ENCODE measurements at places on chromosomes 2 and 18.

DNA sequence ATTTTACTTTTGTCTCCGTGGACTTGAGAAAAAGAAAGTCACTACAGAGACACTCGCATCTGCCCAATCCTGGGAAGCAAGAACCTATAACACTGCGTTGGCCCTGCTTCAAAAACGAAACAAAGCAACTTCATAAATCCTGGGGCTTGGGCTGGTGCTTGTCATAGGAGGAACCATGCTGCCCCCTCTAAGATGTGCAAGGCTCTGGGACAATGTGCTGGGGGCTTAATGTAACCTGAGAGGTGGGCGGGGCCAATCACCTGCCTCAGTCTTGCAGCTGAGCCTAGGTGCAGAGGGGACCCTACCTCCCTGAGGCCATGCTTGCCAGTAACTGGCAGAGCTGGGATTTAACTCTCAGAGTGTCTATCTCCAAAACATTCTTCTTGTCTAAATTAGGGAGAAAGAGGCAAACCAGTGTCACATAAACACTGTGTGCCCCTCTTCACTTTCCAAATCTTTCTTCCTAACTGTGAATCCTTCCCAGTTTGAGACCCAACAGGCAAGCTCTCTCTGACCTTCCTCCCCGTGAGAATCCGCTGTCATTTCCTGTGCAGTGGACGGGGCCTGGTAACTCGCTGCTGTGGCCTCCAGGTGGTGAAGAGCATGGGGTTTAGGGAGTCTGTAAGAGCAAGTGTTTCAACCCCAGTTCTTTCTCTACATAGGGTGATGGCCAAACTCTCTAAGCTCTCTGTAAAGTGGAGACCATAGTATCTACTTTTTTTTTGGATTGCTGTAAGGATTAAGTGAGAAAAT lies 115.1 kb downstream of the ACKR3 start:
- DNase-seq, result no peak

DNA sequence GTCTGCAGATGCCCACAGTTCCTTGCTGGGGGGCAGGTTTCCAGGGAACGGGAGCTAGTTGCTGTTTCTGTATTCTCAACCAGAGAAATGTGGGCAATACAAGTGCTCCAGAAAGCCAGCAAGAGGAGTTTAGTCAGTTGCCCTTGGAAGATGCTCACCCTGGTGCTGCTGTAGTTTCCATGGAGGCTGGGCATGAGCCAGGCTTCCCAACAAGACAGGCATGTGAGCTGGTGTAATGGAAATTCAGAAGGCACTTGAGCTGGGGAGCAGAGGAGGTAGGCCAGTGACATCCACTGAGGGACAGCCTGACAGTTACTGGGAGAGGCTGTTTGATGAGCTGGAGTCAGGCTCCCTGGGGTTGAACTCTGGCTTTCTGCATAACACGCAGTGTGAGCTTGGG lies 7.7 kb downstream of the HK2 start:
- DNase-seq, result no peak

DNA sequence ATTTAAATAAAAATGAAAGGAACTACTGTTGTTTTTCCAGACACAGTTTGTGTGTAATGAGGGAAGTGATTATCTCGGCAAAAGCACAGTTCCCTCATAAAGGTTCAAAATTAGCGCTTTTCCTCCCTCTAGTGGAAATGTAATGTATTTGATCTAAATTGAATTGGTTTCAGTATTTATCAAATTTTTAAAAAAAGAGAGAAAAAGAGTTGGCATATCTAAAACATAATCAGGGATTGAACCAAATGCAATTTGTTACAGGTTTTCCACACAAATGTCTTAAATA lies 37.5 kb downstream of the CMPK2 start:
- peak; percentile 43 for DNase-seq

- DNase-seq, result no peak
Measured at GRCh38 chr2:79855264-79856006, 342.6 kb downstream of the CTNNA2 start.

- no peak for DNase-seq
Measured at GRCh38 chr2:235498541-235498940, 4.7 kb downstream of the AGAP1 start.

- DNase-seq, result no peak
Measured at GRCh38 chr2:74740741-74741431, 86.8 kb downstream of the SEMA4F start.

DNA sequence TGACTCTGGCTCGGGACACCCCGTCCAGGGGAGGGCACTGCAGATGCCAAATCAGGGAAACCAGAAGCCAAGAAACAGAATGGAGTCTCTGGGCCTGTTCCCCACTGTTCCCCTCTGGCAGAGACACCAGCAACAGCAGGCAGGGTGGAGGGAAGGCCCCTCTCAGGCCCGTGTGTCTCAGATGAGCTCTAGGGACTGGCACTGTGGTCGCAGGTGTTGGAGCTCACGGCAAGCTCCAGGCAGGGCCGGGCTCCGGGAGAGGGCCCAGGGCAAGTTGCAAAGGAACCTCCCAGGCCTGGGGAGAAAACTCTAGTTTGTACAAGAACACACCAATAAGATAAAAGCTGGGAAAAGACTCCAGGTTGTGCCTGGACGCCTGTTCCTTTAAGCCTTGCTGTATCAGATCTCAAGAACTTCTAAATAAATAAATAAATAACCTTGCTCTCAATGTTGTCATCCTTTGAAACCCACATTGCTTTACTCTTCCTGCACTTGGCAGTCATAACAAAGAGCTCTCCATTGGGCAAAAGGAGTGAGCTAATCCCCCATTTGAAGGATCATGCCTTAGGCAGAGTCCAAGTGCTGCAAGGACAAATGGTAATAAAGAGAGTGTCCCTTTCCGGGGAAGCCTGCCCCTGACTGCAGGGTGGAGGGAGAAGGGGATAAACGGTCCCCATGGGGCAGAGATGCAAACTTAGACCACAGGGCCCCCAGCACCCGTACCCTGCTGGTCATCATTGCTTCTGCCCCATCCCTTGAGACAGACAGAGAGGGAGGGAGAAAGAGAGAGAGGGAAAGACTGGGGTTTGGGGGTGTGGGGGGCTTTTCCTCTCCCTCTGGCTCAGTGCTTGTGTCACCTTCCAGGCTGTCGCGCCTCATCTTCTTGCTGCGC lies 33.3 kb downstream of the CNGA3 start:
- DNase-seq, result no peak

DNA sequence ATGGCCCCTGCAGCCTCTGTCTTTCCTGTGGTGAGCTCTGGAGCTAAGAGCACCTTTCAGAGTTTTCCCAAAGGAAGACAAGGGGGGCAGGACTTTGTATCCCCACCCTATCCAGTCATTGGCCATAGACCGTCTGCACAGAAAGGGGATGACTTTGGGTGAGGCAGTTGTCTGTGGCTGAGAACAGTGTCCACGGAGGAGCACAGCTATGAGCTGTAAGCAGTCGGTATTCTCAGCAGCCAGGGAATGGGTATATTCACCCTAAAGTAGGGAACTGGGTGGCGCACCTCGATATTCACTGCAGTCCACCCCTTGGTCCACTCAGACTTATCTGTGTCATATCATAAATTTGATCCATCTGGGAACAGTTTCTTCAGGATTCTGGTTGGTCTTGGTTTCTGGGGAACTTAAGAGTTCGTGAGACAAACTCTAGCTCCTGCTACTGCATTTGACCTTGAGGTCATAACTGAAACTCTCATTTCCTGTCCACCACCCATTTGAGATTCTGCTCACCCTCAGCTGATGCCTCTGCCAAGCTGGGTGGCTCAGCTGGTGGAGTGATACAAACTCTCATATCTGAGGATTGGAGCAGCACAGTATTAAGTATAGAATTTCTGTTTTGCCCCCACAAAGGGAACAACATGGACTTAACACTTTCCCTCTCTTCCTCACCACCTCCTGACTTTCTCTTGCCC lies 45.2 kb upstream of the SCG2 start:
- DNase-seq, result no peak

- no peak for DNase-seq
Measured at GRCh38 chr2:208315081-208315788, 49.2 kb downstream of the PIKFYVE start.

GRCh38 chr18:67417864-67418523 lies 98.5 kb downstream of the DSEL start:
- no peak for DNase-seq

DNA sequence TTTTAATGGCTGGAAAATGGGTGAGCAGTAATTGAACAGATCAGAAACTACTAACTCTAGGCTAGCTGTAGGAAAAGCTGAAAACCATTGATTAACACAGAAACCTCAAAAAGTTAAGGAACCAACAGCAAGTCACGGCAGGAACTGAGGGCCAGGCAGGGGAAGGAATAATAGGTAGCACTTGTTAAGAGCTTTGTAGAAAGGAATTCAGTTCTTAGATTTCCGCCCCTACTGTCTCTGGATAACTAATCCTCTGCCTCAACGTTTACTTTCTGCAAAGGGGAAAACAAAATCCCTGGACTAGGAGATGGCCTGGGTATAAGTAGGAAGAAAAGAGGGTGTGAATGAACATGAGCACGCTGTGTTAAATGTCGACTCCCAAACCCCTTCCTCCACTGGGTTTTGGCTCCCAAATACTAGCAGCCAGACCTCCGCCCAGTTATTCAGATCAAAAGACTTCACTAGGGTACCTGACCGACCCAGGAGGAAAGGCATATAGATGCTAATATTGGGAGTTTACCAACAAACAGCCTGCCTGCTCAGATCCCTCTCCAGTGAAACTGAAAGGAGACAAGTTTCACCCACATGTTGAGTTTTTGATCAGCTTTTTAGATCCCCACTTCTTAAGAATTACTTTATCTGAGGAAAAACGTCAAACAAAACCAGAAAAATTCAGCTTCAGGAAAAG lies 12.4 kb downstream of the SMAD2 start:
- no peak for DNase-seq

- no peak for DNase-seq
Measured at GRCh38 chr2:157751462-157752058, 122.9 kb upstream of the ACVR1C start.

GRCh38 chr2:199457147-199458008 lies at the start of gene SATB2:
Gene SATB2, minus strand, starts transcription at chr2:199457939. Its CDS starts 1,902 bp downstream, at chr2:199456037.
- DNase-seq, result peak; percentile 22

GRCh38 chr2:95238131-95238530 lies 30.8 kb downstream of the ZNF892 start:
- DNase-seq, result no peak

GRCh38 chr2:12980817-12981216 lies 264.1 kb downstream of the TRIB2 start:
- DNase-seq, result no peak

DNA sequence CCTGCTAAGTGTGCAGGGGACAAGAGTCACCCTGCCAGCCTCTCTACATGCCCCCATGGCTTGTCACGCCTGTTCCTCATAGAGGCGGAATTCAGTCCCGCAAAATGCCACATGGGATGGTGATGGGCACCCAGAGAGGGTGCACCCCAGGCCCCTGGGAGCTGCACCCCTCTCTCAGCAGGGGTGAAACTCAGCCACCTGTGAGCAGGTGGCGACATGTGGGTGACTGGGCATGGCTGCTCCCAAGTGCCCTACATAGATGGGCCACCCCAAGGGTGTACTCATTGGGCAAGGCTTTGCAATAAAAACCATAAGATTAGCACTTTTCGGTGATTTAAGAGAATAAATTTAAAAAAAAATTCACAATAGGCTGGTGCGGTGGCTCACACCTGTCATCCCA lies 6.3 kb downstream of the HS6ST1 start:
- DNase-seq, result no peak

DNA sequence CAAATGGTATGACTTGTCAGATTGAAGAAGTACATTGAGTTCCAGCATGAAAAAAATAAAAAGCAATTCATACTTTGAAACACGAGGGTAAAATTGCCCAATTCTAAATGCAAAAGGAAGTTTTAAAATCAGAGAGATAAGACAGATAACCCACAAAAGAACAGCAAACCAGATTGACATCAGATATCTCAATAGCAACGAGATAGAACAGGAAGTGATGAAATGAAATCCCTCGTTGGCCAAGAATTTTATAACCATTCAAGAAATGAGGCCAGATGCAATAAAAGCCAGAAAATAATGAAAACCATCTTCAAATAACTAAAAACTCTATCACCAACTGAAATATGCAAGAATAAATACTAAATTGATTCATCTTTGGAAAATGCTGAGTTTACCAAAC lies 172.8 kb downstream of the CD226 start:
- DNase-seq, result no peak

DNA sequence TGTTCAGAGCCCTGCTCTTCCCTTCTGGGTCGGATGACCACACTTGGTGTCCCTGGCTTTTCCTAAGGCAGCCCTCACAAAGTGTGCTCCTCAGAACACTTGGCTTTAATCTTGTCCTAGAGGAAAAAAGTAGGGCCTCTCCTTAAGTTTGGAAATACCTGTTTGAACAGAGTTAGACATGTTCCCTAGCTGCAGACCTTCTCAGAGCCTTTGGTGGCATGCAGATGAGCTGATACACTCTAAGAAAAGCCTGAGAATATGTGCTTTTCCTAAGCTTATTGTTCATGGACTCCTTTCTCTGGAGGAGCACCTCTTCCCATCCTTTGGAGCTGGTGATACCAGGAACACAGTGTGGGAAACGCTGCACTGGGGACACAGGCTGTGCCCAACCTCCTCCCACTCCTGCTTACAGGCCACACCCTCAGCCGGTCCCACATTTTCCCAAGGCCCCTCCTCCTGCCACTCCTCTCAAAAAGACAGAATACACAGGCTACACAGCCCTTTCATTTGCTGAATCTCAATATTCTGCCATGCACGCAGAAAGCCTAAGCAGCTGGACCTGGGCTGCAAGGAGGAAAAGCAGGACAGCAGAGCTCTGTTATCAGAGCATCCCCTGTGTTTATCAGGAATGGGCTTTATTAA lies 443.6 kb downstream of the NBAS start:
- DNase-seq, result no peak

- DNase-seq, result no peak
Measured at GRCh38 chr2:49794396-49794795, 640.1 kb upstream of the FSHR start.

GRCh38 chr2:204051984-204052556 lies 115.5 kb downstream of the ICOS start:
- DNase-seq, result no peak

GRCh38 chr2:71417300-71418202 lies 35.8 kb upstream of the DYSF start:
- DNase-seq, result no peak

GRCh38 chr2:168831662-168832061 lies 29.2 kb downstream of the NOSTRIN start:
- DNase-seq, result no peak

GRCh38 chr2:65525616-65526231 lies 93.3 kb upstream of the SPRED2 start:
- no peak for DNase-seq

GRCh38 chr2:157465554-157465953 lies 21.7 kb upstream of the CYTIP start:
- no peak for DNase-seq
